ENCODE measurements at places on chromosomes 11 and 22.

- no peak overlapping the region for H3K4me3 ChIP-seq
- H3K4me1 ChIP-seq, result peaks cover 18% of the 10 kb centered on the region
- no peak overlapping the region for H3K27ac ChIP-seq
- no peak for DNase-seq
These were observed 58.9 kb downstream of the LDLRAD3 start for GRCh38 chr11:36002796-36003195.

- DNase-seq, result no peak
- no peaks in the 10 kb centered on the region for H3K4me1 ChIP-seq
- H3K27me3 ChIP-seq, result no peaks in the 10 kb centered on the region
- no peak overlapping the region for H3K4me3 ChIP-seq
- no peak overlapping the region for H3K27ac ChIP-seq
- H3K36me3 ChIP-seq, result peaks cover 5% of the 10 kb centered on the region
These were observed 11.7 kb upstream of the COMT start for GRCh38 chr22:19929586-19930550.

DNA sequence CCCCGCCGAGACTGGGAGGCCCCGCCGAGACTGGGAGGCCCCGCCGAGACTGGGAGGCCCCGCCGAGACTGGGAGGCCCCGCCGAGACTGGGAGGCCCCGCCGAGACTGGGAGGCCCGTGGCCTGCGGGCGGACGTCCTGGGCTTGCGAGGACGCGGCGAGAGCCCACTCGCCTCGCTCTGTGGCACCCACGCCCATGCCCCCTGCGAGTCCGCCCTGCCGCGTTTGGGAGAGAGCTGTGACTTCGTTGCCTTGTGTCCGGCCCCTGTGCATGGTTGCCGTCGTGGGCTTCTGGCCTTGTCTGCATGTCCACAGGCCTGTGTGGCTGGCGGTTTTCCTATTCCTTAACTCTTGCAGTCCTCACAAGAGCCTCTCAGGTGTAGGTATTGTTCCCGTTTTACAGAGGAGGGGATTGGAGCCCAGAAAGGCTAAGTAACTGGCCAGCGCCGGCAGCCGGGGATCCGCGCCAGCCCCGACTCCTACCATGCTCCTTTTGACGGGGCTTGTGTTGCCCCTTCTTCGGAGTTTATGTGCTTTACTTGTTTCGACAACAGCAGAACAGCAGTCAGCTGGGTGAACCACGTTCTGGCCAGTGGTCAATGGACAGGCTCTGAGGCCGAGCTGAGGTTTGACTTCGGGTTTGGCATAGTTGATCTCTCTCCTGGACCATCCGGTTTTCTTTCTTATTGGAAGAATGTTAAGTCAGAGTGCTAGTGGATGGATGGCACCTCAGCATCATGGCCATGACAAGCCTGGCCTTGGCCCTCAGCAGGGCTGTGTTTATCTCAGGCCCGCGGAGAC, 741 bp downstream of the PHRF1 start:
- H3K27ac ChIP-seq, result peak overlapping the region; percentile 85
- peaks cover 9% of the 10 kb centered on the region for H3K36me3 ChIP-seq
- H3K4me3 ChIP-seq, result peak overlapping the region; percentile 95
- no peak for DNase-seq
- peaks cover 3% of the 10 kb centered on the region for H3K27me3 ChIP-seq
- peaks cover 42% of the 10 kb centered on the region for H3K4me1 ChIP-seq

DNA sequence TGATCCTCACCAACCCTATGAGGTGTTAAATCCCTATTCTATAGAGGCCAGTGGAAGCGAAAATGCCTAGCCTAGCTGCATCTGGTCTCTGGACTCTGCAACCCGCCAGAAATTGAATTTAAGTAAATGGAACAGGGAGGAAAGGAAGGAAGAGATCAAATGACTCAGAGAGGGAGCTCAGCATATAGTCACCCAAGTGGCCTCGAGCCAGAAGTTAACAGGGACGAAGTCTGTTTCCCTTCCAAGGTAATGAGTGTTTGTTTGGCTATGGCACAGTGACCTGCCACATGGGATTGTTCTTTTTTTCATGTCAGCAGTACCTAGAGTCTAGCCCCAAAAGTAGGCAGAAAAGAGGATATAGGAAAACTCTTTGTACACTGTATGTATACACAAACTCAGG, 66.3 kb downstream of the PAK1 start:
- peaks cover 14% of the 10 kb centered on the region for H3K36me3 ChIP-seq
- peak; percentile 78 for DNase-seq
- no peaks in the 10 kb centered on the region for H3K27me3 ChIP-seq
- H3K4me1 ChIP-seq, result peaks cover 37% of the 10 kb centered on the region

GRCh38 chr11:63761188-63761587, 7.4 kb downstream of the ZFTA start:
- no peaks in the 10 kb centered on the region for H3K27me3 ChIP-seq
- peaks cover 2% of the 10 kb centered on the region for H3K4me1 ChIP-seq
- peaks cover 9% of the 10 kb centered on the region for H3K36me3 ChIP-seq
- no peak overlapping the region for H3K27ac ChIP-seq

DNA sequence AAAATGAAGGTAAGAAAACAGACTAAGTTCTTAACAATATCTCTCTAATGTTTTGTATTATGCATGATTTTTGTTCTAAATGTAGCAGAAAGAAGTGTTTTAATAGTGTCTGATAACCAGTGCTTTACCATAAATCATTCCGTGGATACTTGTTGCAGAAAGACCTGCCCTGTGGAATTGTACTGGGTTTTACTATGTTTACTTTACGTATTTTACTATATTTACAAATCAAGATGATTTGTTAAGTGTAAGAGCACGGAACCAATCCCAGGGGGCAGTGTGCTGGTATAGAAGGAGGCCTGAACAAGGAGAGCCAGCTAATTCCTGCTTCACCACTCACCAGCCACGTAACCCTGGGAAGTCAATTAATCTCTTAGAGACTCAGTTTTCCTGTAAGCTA, 1.4 kb downstream of the HTR3B start:
- H3K36me3 ChIP-seq, result no peaks in the 10 kb centered on the region
- peaks cover 25% of the 10 kb centered on the region for H3K27me3 ChIP-seq
- no peaks in the 10 kb centered on the region for H3K4me1 ChIP-seq
- peak; percentile 50 for DNase-seq

DNA sequence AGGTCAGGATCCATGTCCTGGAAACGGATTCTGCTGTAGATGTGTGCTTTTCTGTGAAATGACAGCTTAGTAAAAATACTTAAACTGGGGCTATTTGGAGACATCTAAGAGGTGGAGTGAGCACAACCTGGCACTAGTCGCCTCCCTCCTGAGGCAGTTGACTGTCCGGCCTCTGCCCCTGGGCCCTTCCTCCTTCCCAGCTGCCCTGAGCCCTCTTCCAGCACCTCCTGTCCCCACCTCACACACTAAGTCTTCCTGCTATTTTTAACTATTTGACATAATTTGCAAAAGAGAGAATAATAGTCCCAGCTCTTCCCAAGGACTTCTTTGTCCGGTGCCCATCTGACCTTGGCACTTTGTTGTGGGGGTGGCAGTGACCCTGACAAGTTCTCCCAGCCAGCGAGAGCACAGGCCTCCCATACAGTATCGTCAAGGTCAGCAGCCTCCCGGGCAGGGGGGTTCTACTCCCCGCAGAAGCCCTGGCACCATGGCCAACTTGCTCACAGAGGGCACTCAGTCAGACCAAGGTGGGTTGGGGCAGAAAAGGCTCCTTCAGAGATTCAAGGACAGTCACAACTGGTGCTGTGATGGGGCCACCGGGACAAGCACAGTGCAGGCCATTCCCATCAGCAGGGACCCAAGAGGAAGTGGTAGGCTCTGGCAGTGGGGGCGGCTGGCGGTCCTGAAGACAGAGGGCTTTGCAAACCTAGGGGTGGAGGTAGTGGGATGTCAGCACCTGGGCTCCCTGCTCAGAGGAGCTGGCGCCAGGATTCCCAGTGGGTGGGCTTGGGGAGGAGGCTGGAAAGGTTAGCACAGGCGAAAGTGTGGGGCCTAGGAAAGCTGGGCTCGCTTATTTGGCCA, 5.5 kb upstream of the NEAT1 start:
- peak; percentile 18 for DNase-seq
- H3K4me1 ChIP-seq, result peaks cover 70% of the 10 kb centered on the region
- H3K27ac ChIP-seq, result peak overlapping the region; percentile 98
- H3K4me3 ChIP-seq, result peak overlapping the region; percentile 69
- no peaks in the 10 kb centered on the region for H3K36me3 ChIP-seq
- peaks cover 12% of the 10 kb centered on the region for H3K27me3 ChIP-seq

DNA sequence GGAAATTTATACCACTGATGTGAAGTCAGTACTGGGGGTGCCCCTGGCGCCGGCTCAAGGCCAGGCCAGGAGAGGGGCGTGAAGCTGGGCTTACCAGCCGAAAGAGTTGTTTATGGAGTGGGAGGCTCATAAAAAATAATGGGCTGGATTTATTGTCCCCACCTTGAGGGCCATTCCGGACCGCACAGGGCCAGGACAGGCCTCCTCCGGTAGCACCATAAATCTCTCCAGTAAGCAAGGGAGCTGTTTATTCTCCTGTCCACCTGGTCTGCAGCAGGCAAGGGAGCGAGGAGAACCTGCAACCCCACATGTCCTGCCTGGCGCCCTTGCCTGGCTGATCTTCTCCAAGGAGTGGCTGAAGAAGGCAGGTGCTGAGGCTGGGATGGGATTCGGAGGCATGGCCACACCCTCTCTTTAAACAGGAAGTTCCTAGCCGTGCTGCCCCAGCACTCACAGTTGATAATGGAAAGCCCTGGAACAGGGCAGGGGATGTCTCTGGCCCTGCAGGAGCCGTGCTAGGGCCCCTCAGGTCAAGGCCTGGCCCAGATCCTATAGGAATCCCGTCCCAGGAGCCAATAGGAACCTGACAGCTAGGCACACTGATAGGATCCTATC, 65.1 kb downstream of the SCUBE1 start:
- H3K4me3 ChIP-seq, result no peak overlapping the region
- no peaks in the 10 kb centered on the region for H3K36me3 ChIP-seq
- no peak overlapping the region for H3K27ac ChIP-seq
- peaks cover 12% of the 10 kb centered on the region for H3K4me1 ChIP-seq
- peaks cover 34% of the 10 kb centered on the region for H3K27me3 ChIP-seq

DNA sequence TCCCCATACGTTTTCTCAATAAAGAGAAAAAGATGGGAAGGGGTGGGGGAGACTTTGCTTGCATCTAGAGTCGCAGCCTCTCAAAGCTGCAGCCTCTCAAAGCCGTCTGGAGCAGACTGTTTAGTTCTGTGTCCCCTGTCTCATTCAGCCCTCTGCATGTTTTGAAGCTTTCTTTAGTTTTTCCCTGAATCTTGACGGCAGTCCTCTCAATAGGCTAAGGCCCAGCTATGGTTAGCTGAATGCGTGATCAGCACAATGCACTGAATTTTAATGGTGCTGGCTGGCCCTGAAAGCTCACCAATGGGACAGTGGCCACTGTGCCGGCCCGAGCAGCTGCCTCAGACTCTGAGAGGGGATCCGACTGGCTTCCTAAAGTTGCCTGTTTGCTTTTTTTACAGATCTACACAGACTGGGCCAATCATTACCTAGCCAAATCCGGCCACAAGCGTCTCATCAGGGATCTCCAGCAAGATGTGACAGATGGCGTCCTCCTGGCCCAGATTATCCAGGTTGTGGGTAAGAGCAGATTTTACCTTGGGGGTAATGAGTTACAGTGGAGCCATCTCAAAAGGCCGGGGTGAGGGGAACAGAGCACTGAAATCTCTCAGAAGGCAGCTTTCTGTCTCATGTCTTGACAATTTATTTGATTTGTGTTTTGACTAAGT, 119.6 kb downstream of the NAV2 start:
- DNase-seq, result no peak
- no peaks in the 10 kb centered on the region for H3K27me3 ChIP-seq
- H3K4me3 ChIP-seq, result no peak overlapping the region
- H3K27ac ChIP-seq, result no peak overlapping the region
- H3K36me3 ChIP-seq, result peaks cover 48% of the 10 kb centered on the region

- H3K27ac ChIP-seq, result peak overlapping the region; percentile 72
- peaks cover 91% of the 10 kb centered on the region for H3K4me1 ChIP-seq
- H3K36me3 ChIP-seq, result peaks cover 48% of the 10 kb centered on the region
- peaks cover 2% of the 10 kb centered on the region for H3K27me3 ChIP-seq
- H3K4me3 ChIP-seq, result no peak overlapping the region
These were observed 9.1 kb downstream of the MICAL2 start for GRCh38 chr11:12119502-12119901.

- H3K27ac ChIP-seq, result no peak overlapping the region
- DNase-seq, result no peak
- peaks cover 20% of the 10 kb centered on the region for H3K4me1 ChIP-seq
- H3K36me3 ChIP-seq, result no peaks in the 10 kb centered on the region
- H3K4me3 ChIP-seq, result no peak overlapping the region
These were observed 120.1 kb downstream of the GALNT18 start for GRCh38 chr11:11501546-11502262.

DNA sequence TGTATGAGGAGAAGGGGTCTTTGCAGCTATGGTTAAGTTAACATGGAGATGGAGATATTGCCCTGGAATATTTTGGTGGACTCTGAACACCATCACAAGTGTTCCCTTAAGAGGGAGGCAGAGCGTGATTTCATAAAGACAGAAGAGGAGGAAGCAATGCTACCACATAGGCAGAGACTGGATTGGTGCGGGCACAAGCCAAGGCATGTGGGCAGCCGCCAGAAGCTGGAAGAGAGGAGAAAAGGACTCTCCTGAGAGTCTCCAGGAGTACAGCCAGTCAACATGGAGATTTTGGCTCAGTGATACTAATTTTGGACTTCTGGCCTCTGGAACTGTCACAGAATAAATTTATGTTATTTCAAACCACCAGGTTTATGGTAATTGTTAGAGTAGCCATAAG, 231.6 kb downstream of the OPCML start:
- no peaks in the 10 kb centered on the region for H3K4me1 ChIP-seq
- no peaks in the 10 kb centered on the region for H3K36me3 ChIP-seq
- no peak overlapping the region for H3K27ac ChIP-seq
- no peak overlapping the region for H3K4me3 ChIP-seq

- no peak overlapping the region for H3K27ac ChIP-seq
- peak; percentile 17 for DNase-seq
- peaks cover 12% of the 10 kb centered on the region for H3K4me1 ChIP-seq
- H3K36me3 ChIP-seq, result no peaks in the 10 kb centered on the region
- no peak overlapping the region for H3K4me3 ChIP-seq
- H3K27me3 ChIP-seq, result no peaks in the 10 kb centered on the region
These were observed 93.0 kb downstream of the GUCY1A2 start for GRCh38 chr11:106925245-106925644.

GRCh38 chr22:49432897-49433443, 394.7 kb downstream of the BRD1 start:
- H3K4me1 ChIP-seq, result no peaks in the 10 kb centered on the region
- peaks cover 1% of the 10 kb centered on the region for H3K27me3 ChIP-seq
- peaks cover 21% of the 10 kb centered on the region for H3K36me3 ChIP-seq
- no peak overlapping the region for H3K27ac ChIP-seq
- no peak overlapping the region for H3K4me3 ChIP-seq

DNA sequence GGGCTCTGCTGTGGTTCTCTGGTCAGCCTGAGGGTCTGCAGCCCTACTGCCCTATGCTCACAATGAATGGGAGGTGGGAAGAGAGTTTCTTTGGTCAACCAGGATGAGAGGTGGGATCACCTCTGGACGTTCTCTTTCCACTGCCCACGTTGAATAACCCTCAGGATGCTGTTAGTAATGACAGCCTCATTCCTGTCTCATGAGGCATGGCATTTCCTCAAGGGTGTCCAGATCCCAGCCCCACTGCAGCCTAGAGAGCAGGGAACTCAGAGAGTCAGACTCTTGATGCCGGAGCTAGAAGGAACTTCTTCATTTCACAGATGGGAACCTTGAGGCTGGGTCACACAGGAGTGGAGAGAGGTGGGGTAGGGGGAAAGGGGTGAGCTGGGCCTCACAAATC, 196.0 kb downstream of the CEP164 start:
- H3K4me1 ChIP-seq, result peaks cover 15% of the 10 kb centered on the region
- peak; percentile 61 for DNase-seq
- peak overlapping the region; percentile 12 for H3K4me3 ChIP-seq
- peak overlapping the region; percentile 35 for H3K27ac ChIP-seq
- peaks cover 24% of the 10 kb centered on the region for H3K27me3 ChIP-seq

All from HFFc6 (cell line).